ENCODE measurements at places on chromosomes 16 and 17.

DNA sequence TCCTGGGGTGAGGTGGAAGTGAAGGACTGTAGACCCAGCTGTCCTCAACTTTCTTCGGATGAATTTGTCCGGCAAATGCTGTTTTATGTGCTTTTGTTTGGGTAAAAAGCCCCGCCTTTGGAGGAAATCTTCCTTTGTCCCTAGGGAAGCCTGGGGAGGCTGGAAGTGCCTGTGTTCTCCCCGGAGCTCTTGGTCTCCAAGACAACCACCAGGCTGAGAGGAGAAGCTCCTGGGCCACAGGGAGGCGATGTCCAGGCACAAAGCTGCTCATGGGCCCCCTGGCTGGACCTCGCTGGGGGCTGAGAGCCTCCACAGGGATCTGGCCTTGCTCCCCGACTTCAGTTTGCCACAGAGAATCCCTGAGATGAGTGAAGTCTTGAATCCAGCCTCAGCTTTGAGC, 293.1 kb upstream of the N4BP1 start:
- DNase-seq, result no peak

DNA sequence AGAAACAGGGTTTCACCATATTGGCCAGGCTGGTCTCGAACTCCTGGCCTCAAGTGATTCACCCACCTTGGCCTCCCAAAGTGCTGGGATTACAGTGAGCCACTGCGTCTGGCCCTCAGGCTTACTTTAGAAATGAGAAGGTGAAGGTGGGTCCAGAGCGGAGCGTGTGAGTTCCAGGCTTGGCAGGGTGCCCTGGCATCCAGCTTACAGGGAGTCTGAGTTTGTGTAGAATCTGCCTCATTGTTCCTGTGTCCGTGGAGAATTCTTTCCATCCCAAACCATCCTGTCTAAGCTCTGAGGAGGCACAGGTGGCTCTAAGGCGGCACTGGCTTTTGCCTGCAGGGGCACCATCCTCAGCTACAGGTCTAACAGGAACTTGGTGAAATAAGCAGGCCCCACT, 50.6 kb downstream of the RAB11FIP3 start:
- DNase-seq, result no peak

GRCh38 chr17:2157675-2158395, 102.9 kb downstream of the HIC1 start:
- no peak for DNase-seq

DNA sequence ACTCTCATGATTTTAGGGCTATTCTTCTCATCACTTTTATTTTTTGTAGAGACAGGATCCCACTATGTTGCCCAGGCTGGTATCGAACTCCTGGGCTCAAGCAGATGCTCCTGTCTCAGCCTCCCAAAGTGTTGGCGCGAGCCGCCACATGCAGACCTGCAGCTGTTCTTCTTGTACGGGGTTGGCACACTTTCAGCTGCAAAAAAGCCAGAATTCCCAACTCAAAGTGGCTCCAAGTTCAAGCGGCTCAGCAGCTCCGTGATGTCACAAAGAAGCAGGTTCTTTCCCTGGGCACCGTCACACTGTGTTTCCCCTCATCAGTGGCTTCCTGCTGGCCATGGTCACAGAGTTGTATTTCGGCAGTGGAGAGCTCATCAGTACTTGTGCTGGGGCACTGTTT, 6.7 kb upstream of the SBK1 start:
- DNase-seq, result no peak

DNA sequence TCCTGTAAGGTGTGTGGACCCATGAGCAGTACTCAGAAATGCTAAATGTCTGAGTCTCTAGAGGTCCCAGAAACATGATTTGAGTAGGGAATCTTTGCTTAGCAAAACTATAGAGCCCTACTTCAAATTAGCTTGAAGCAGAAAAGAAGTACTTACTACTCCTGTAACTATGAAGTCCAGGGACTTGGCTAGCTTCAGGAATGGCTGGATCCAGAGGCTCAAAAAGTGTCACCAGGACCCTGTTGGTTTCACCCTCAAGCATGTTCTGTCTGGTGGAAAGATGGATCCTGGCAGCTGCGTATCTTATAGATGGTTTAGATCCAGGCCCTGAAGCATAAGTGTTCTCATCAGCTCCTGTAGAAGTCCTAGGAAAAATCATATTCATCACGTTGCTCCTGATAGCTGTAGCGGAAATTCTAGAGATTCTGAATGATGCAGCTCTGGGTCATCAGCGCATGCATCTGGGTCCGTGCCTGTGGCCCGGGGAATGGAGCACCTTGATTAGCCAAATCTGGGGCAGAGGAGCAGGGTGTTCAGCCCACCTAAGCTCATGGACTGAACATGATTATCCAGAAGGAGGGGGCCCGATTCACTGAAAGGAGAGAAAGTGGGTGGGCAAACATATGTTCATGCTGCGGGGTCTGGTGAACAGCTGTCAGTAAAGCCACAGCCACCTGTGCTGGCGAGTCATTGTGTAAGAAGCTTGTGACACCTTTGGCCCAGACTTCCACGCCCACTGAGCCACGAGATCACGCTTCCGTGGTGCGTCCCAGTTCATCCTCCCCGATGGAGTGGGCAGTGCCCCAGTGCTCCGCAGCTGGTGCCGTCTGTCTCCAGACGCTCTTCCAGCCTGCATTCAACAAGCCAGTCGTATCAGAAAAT, 260.6 kb downstream of the CPPED1 start:
- no peak for DNase-seq

GRCh38 chr17:16439303-16439791, 24.0 kb downstream of the TRPV2 start:
- DNase-seq, result no peak

DNA sequence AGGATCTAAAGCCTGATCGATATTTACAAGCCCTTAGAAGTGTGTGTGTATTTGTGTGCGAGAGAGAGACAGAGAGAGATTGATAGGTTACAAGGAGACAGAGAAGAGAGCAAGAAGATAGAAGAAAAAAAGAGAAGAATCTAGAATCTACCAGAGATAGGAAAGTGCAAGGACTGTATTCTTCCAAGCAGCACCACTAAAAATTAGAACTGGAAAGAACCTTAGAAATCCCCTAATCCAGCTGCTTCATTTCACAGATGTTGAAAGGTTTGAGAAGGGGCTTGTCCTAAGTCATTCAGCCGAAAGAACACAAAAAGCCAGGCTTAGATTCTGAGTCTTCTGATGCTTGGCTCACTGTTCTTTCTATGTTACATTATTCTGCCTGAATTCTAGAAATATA, 92.2 kb downstream of the HS3ST3A1 start:
- DNase-seq, result no peak

- DNase-seq, result no peak
Observed at GRCh38 chr17:44768505-44769142, 9.8 kb downstream of the ADAM11 start.

Data from activated T-cell treated with anti-CD3 and anti-CD28 coated beads, Interleukin-2, amount 50 U/mL, for 48 hours (primary cell).